ENCODE measurements at places on chromosomes 1 and 21. TPM values are rescaled to one million over a fixed set of nuclear protein-coding genes. Genes with fewer than 3 reads are reported as not detected.
A peak's percentile ranks its signal among the peaks of the same experiment; 100 is the strongest.

CRYAA gene
- not detected for total RNA-seq

HSD3B2 gene
- not detected for total RNA-seq

AQP10 gene
- not detected for total RNA-seq

C1orf210 gene
- not detected for total RNA-seq

DNA sequence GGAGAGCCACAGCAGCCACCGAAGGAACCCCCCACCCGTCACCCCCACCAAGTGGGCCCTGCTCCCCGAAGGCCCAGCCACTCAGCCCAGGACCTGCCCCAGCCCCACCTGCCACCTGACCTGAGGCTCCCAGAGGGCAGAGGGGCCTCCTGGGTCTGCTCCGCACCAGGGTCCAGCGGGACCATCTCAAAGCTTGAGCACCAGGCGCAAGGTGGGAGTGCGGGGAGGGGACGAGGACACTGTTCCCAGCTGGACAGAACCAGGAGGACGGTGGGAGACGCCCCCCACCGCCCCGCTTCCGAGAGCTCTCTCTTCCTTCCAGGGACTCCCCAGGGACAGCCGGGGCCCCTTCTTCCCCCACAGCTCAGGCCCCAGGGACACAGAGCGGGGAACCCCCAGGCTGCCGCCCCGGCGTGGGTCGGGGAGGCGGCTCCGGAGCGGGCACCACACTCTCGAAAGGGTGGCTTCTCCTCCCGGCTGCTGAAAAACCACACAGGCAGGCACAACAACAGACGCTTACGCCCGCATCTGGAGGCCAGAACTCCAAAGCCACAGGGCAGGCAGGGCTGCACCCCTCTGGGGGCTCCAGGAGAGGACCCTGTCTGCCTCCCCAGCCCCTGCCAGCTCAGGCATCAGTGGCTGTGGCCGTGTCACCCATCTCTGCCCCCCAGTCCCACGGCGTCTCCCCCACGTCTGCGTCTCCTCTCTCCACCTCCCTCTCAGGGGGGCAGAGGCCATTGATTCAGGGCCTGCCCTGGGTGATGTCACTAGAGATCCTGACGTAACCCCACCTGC is 1.9 kb upstream of the TTLL10 start:
- H3K4me1 ChIP-seq, result no peaks in the 10 kb centered on the region
- DNase-seq, result no peak
- H3K4me3 ChIP-seq, result no peak overlapping the region
- H3K27me3 ChIP-seq, result no peaks in the 10 kb centered on the region

- no peak overlapping the region for H3K4me3 ChIP-seq
- DNase-seq, result no peak
- H3K27me3 ChIP-seq, result no peaks in the 10 kb centered on the region
- H3K36me3 ChIP-seq, result no peaks in the 10 kb centered on the region
- H3K27ac ChIP-seq, result no peak overlapping the region
- H3K4me1 ChIP-seq, result no peaks in the 10 kb centered on the region
These were observed 124.0 kb upstream of the SPATA6 start for GRCh38 chr1:48596046-48596445.

- H3K4me1 ChIP-seq, result no peaks in the 10 kb centered on the region
- peaks cover 35% of the 10 kb centered on the region for H3K36me3 ChIP-seq
- no peak overlapping the region for H3K4me3 ChIP-seq
These were observed 21.5 kb upstream of the SLC25A34 start for GRCh38 chr1:15714406-15715136.

- no peaks in the 10 kb centered on the region for H3K27me3 ChIP-seq
- no peak for DNase-seq
- H3K4me3 ChIP-seq, result no peak overlapping the region
- H3K4me1 ChIP-seq, result no peaks in the 10 kb centered on the region
- no peak overlapping the region for H3K27ac ChIP-seq
These were observed 132.6 kb downstream of the ETS2 start for GRCh38 chr21:38938343-38938742.

DNA sequence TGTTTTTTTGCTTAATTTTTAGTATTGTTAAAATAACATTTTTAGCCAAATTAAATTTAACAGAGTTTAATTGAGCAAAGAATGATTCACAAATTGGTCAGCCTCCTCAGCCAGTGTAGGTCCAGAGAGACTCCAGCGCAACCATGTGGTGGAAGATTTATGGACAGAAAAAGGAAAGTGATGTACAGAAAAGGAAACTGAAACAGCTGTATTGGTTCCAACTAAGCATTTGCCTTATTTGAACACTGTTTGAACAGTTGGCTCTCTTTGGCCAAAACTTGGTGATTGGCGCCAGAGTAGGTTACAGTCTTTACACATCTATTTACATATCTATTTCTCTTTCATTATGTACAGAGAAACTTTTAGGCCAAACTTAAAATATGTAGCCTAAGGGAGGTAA is 19.4 kb downstream of the RPS6KC1 start:
- no peak overlapping the region for H3K4me3 ChIP-seq
- H3K36me3 ChIP-seq, result no peaks in the 10 kb centered on the region
- DNase-seq, result no peak
- H3K27me3 ChIP-seq, result no peaks in the 10 kb centered on the region
- H3K4me1 ChIP-seq, result no peaks in the 10 kb centered on the region

DNA sequence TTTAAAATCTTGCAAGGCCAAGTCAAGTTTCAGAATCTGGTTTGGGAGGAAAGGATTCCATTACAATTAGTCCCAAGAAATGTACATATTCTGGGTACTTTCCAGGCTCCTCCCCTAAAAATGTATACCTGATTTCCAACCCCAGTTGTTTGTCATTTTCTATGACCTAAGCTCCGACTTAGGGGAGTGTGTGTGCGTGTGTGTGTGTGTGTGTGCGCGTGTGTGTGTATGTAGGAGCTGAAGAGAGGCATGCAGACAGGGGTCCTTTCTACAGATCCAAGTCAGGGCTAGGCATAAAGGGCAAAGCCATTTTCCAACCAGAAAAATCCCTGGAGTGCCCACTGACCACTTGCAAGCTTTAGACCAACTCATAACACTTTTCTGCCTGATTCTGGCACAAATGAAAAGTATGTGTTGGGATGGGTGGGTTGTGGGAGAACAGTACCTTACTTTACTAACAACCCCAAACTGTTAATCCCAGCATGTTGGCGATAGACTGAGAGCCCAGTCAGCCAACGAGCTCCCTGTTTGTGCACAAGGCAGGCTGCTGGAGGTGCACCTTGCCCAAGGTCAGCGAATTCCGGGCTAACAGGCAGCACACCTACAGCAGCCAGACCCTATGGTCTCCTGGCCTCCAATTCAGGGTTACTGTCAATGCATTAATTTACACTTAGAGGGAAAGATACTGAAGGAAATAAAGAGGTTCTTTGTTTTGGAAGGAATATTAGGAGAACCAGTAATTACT is 1.7 kb downstream of the TRABD2B start:
- H3K4me3 ChIP-seq, result peak overlapping the region; percentile 82
- H3K27me3 ChIP-seq, result no peaks in the 10 kb centered on the region
- H3K27ac ChIP-seq, result peak overlapping the region; percentile 97
- H3K36me3 ChIP-seq, result no peaks in the 10 kb centered on the region
- no peak for DNase-seq

- no peaks in the 10 kb centered on the region for H3K27me3 ChIP-seq
- peaks cover 6% of the 10 kb centered on the region for H3K36me3 ChIP-seq
- DNase-seq, result no peak
- no peak overlapping the region for H3K4me3 ChIP-seq
- H3K27ac ChIP-seq, result no peak overlapping the region
These were observed 12.5 kb downstream of the MAST2 start for GRCh38 chr1:45815667-45816458.

DNA sequence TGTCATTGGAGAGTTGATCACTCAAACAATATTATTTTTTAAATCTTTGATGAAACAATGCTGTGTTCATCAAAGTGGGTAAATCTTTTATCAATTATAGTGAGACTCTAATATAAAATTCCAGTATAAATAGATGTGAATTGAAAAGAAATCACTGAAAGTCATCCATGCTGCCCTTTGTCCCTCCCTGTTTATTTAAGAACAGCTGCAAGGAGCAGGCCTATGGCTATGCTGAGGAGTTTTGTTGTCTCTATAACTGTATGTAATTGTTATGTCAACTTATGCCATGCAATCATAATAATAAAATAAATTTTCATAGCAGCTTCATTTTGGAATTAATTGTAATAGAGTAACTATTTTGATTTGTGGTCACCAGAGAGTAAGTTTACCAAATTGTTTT is 1272.4 kb upstream of the ADGRL4 start:
- no peak overlapping the region for H3K4me3 ChIP-seq
- no peak overlapping the region for H3K27ac ChIP-seq
- no peaks in the 10 kb centered on the region for H3K27me3 ChIP-seq
- H3K36me3 ChIP-seq, result no peaks in the 10 kb centered on the region
